Stimulated activated CD4-positive, alpha-beta T cell treated with anti-CD3 and anti-CD28 coated beads, Interleukin-12 subunit alpha, Interleukin-12 subunit beta, amount 100 ng/mL, for 48 hours (primary cell): ENCODE measurements at places on chromosomes 13 and 19.

DNA sequence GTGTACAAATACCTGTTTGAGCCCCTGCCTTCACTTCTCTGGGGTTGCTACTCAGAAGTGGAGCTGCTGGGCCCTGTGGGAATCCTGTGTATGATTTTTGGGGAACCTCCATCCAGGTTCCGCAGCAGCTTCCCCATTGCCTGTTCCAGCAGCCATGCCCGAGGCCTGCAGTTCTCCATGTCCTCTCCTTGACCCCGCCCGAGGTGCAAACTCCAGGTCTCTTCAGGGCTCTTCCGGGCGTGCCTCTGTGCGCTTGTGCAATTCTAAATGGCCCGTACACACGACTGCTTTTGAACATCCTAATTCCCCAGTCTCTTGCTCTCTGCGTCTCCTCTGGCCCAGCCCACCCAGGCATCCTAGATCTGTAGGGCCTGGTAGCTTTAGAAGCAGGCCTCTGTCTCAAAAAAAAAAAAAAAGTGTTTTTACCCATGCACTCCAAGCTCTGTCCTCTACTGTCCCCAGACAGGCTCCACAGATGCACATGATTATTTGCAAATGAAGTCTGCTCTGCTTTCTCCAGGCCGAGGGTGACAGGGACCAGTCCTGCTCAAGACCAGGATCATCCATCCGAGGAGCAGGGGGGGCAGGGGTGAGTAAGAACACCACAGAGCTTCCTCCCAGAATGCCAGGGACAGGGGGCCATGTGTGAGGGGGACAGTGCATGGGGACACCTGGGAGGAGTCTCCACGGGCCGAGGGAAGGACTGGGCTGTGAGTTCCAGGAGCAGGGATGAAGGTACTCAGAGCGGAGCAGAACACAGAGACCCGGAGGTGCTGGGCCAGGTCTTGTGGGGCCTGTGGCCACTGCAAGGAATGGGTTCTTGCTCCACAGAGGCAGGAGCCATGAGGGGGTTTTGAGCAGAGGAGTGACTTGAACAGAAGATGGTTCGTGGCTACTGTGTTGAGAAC, 51.7 kb downstream of the SLC7A9 start:
- DNase-seq, result no peak

- peak; percentile 28 for DNase-seq
Measured at GRCh38 chr19:16594131-16594586, 21.9 kb upstream of the SLC35E1 start.

GRCh38 chr19:16143399-16144215, at the start of gene HSH2D:
TSS of gene HSH2D (plus strand) at chr19:16143685. CDS start at chr19:16148751, 5,066 bp downstream.
- DNase-seq, result peak; percentile 51

GRCh38 chr19:3515891-3516422, 9.8 kb downstream of the FZR1 start:
- DNase-seq, result no peak

- no peak for DNase-seq
Measured at GRCh38 chr13:38784036-38784880, 97.4 kb downstream of the FREM2 start.

DNA sequence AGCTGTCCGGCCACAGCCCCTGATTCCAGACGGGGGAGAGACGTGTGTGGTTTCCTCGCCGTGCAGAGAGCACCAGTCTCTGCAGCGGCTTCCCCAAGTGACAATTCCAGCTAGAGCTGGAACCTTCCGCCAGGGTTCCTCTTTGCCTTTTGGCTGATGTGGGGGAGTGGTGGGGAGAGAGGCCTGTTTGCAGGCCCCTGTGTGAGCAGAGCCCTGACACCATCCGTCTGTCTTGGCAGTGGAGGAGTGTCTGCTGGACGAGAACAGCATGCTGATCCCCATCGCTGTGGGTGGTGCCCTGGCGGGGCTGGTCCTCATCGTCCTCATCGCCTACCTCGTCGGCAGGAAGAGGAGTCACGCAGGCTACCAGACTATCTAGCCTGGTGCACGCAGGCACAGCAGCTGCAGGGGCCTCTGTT, 25.0 kb downstream of the LAMP1 start:
- DNase-seq, result no peak

DNA sequence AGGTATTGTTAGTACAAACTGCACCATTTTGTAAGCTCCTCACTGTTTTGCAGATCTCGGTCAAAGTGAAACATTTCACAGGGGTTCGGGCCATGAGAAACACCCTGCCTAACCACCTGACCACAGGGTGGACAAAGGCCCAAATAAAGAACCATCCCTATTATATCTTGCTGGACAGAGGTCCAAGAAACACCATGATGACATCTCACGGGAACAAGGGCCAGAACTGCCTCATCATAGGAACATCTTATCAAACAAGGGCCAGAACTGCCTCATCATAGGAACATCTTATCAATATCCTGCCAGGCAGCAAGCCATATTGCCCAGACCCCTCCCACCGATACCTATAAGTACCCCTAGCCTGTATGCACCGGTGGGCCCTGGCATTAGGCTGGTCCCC, 99.7 kb downstream of the PCDH9 start:
- DNase-seq, result no peak

DNA sequence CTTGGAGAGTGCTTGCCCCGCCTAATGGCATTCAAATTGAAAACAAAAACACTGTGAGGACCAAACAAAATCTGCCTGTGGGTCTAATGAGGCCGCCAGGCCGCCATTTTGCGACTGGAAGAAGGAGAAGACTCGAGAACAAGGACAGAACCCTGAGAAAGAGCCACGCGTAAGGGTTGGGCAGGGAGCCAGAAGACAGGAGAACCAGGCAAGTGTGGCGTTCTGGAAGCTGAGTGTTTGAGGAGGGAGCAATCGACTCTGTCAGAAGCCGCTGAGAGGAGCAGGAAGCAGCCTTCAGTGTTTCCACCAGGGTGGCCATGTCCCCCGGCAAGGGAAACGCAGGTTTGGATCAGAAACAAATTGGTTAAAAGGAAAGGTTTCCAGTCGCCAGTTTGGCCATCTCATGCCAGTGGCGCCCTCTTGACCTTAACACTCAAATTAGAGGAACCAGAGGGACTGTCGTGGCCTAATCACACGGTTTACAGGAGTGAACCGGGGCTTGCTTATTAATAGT, 10.2 kb upstream of the PTOV1 start:
- no peak for DNase-seq

- DNase-seq, result no peak
Measured at GRCh38 chr19:10587022-10587838, at the start of gene AP1M2. TSS of gene AP1M2 (minus strand) at chr19:10587312. CDS start at chr19:10587231, 81 bp downstream.
